HS-5 (cell line): ENCODE measurements at places on chromosomes 7 and 10.
A peak's percentile ranks its signal among the peaks of the same experiment; 100 is the strongest.

- no peak for DNase-seq
These were observed 122.8 kb downstream of the UBE2H start for GRCh38 chr7:129829737-129830631.

GRCh38 chr10:21495002-21495751 is 30.3 kb downstream of the SKIDA1 start:
- no peak for DNase-seq

- DNase-seq, result no peak
These were observed 1.4 kb downstream of the ERLIN1 start for GRCh38 chr10:100184426-100184825.

DNA sequence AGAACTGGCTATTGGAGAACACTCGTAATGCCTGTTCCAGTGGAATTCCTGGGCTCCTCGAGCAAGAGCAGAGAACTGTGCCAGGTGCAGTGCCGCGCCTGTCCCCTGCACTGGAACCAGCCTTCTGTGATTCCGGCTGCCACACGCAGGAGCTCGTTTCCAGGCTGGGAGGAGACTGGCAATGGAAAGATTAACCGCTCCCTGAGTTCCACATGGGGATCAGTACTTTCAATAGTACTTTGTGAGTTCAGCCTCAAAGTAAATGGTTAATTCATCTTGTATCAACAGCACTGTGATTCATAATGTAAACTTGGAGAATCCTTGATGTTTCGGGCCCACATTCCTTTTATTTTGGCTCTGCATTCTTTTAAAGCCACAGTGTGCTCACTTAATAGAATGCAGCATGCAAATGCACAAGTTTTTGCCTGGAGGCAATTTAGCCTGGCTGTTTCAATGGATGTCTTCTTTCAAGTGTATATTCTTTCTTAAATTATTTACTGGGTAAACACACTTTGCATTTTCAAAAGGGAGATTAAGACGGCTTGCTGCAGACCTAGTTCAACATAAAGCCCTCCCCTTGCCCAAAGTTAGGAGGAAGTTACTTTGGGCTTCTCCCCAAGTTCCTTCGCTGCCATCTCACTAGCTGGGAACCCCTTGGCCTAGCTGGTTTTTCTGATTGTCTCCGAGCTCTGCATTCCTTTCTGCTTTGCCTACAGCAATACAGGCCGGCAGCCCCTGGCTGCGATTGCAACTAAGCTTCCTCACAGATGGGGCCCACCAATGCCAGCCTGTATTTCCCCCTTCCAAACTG is 138.1 kb upstream of the TCF7L2 start:
- peak; percentile 82 for DNase-seq

DNA sequence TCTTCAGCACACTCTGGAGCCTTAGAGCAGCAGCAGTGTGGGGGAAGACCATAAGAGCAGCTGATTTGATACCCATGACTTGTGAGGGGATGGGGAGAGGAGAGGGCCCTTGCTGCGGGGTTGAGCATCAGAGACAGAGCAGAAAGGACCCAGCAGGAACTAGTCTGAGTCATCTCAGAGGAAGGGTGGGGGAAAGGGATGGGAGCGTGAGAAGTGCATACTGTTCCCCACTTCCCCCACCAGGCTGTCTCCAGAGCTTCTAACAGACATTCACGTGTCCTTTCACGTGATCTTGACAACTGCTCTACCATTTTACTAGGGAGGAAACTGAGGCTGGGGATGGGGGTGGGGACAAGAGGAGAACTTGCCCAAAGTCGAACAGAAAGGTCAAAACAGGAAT is 38.7 kb downstream of the FAM241B start:
- no peak for DNase-seq

DNA sequence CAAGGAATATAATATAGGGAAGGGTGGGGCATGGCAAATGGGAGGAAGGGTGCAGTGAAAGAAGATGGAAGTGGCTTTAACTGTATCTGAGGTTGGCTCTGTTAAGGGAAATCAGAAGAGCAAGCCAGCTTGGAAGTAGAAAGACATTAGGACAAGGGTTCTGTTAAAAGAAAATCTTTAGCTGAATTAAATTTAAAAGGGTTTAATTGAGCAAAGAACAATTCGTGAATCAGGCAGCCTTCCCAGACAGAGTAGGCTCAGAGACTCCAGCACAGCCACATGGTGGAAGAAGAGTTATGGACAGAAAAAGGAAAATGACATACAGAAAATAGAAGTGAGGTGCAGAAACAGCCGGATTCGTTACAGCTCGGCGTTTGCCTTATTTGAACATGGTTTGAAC is 42.0 kb downstream of the FAM13C start:
- no peak for DNase-seq

DNA sequence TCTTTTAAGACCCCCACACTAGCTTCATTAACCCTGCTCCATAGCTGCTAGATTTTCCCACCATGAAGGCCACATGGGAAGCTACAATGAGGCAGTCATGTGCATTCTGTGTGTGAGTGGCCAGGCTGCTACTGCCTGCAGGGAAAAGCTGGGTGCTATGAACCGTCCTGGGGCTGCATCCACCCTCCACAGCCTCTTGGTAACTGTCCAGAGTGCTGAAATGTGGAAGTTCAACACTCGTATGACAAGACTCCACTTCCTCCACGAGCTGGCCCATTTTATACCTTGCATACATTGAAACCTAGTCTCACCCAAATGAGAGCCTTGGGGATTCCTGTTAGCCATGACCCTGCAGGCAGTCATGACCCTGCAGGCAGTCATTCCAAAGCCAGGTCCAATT is 59.4 kb downstream of the CUZD1 start:
- DNase-seq, result no peak

GRCh38 chr7:49926720-49927119 is 153.3 kb downstream of the VWC2 start:
- no peak for DNase-seq

GRCh38 chr7:92808006-92808405 is 28.4 kb downstream of the CDK6 start:
- no peak for DNase-seq

DNA sequence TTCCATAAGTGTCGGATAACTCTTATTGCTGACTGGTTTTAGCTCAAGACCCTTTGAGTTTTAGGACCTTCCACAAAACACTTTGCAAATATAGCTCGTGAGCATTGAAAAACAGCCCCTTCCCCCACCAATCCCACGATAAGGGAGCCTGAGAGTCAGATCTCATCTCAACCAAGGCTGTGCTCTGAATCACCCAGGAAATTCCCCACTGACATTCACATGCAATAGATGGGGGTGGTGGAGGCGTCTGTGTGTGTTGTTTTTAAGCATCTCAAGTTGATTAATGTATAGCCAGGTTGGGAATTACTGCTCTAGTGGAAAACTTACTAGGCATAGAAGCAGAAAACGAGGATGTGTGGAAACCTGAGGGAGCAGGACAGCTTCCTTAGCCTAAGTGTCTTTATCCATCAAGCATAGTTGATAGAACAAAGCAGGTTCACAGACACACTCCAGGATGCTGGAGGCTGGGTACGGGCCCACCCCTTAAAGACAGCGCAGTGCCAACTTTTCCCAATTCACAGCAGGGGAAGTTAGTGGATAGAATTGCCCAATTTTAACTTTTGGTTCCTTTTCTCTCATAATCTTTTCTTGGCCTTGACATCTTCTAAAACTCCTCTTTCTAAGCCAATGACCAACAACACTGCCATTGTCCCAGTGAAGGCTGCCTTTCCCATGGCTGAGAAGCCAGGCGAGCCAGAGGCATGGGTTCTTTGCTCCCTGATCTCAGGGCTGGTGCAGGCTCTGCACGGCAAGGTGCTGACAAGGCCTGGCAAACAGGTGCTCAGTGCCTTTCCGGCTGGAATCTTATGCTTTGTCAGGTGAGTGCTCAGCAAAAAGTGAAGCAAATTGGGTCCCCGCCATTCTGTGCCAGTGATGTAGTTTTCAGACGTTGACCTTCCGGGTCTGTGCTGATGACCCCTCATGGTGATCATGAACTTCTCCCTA is 98.5 kb upstream of the INSIG1 start:
- no peak for DNase-seq

DNA sequence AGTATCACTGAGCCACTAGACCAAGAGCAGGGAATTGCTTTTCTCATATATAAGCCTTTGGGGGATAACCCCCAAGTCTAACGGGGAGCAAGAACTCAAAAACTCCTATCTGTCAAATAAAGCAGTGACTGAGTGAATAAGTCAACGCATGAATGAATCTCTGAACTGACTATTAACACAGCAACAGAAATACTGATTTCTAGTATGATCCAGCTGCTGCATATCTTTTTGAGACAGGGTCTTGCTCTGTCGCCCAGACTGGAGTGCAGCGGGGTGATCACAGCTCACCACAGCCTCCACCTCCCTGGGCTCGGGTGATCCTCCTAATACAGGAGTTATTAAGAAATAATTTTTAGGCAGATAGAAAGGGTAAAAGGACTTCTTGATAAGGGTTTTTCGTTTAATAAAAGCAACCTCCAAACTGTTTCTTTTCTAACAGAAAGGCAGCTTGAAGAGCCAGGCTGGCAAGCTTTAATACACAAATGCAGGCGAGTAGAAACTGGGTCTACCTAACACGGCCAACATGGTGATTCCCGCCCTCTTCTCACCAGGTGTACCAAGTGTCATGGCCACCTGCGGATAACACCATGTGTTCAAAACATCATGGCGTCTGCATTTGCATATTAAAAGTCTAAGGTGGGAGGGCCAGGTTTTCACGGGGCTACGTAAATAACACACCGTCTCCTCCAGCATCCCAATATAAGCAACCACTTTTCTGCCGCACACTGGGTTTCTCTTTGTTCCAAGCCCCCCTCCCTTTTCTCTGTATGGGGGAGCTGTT is 631.9 kb downstream of the PARD3 start:
- DNase-seq, result no peak

DNA sequence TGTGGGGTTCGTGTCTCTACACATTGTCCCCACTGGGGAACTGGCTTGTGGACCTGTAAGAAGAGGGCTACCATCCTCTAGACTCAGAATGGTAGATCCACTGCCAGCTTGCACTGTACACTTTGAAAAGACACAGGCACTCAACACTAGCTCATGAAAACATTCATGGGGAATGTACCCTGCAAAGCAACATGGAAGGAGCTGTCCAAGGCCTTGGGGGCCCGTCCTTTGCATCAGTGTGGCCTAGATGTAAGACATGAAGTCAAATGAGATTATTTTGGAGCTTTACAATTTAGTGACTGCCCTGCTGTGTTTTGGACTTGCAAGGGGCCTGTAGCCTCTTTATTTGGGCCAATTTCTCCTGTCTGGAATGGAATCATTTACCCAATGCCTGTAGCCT is 399.0 kb upstream of the PCDH15 start:
- DNase-seq, result no peak

DNA sequence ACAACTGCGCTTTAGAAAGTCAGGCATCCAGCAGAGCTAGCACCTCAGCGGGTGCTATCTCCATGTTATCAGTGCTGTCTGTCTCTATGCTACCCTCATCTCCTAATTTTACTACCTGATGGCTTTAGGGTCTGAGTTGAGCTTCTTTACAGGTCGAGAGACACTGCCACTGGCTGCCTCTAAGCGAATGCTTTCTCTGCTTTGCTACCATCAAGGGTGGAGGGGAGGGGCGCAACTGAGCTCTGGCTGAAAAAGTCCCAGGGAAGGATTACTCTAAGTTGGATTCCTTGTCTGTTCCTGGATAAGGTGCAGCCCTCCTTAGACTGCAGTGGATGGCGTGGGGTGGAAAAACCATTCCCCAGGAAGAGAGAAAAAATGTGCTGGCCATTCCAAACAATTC is 105.7 kb downstream of the CDK14 start:
- DNase-seq, result no peak

- DNase-seq, result no peak
These were observed 175.6 kb downstream of the ELFN1 start for GRCh38 chr7:1845536-1846311.

DNA sequence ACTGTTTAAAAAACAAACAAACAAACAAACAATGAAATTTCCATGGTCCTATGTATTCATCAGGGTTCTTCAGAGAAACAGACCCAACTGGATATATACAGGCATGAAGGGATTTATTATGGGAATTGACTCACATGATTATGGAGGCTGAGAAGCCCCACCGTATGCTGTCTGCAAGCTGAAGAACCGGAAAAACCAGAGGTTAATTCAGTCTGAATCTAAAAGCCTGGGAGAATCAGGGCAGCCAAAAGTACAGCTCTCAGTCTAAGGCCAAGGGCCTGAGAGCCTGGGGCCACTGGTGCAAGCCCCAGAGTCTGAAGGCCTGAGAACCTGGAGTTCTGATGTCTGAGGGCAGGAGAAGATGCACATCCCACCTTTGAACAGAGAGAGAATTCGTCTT is 163.5 kb downstream of the MDFIC start:
- DNase-seq, result no peak

DNA sequence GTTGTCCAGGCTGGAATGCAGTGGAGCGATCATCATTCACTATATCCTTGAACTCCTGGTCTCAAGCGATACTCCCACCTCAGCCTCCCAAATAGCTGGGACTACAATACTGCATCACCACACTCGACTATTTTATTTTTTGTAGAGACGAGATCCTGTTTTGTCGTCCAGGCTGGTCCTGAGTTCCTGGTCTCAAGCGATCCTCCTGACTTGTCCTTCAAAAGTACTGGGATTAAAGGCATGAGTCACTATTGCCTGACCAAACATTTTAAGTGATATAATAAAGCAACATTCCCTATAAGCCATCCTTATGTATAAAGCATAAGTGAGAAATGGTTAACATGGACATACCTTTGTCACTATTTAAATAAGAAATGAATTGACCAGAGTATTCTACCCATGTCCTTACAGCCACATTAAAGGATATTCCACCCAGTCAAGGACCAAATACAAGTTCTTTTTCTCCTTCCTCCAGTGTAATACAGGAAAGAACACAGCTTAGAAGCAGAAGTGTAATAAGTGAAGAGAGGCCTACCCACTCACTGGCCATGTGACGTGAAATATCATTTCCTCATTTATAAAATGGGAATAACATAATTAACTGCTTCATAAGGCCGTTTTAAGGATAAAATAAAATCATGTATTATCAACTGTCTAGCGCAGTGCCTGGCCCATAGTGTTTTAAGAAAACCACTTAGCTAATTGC is 82.0 kb downstream of the DOCK4 start:
- DNase-seq, result no peak
